ENCODE measurements at places on chromosomes 6 and 20.

DNA sequence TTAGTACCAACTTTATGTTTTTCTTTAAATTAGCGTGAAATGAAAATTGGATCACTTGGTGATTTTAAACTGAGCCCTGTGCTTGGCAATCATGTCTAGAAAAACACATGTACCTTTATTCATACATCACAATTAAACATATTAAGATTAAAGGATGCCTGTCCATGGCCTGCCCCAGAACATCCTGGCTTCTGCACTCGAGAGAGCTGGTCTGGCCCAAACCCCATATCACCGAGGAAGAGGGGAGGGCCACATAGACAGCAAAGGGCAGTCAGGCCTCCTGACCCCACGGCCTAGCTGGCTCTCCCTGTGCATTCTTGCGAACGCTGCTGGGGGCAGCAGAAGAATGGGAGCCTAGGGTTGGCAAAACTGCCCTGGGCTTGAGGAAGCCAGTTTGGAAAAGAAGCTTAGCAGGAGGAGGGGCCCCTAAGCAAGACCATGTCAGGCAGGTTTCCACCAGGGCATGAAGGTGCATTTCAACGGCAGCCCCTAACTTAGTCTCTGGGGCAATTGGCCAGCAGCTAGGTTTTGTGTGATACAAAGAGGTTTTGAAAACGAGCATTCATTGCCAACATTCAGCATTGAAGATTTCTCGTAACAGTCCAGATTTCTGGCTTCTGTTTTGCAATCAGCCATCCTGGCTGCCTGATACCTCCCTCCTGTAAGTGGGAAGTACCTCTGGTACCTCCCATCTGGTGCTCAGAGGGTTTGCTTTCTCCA lies 8.6 kb downstream of the BPIFB3 start:
- no peak for DNase-seq

DNA sequence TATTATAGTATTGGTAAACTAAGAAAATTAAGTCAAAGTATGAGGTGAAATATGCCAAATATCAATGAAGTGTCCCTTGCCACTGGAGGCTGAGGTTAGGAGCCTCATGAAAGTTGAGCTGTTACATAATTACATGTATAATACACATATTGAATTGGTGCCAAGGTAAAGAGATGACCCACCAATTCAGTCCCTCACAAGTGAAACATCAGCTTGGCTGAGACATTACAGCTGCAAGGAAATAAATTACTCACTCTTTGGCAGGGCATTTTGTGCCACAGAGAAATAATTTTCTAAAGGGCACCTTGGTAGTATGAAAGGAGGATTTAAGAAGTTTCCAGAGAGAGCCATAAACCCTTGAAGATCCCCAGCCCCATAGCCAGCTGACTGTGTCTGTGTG lies 127.4 kb downstream of the ADGRG6 start:
- DNase-seq = no peak

- no peak for DNase-seq
These were observed 128.0 kb upstream of the MCHR2 start for GRCh38 chr6:100121854-100122609.

DNA sequence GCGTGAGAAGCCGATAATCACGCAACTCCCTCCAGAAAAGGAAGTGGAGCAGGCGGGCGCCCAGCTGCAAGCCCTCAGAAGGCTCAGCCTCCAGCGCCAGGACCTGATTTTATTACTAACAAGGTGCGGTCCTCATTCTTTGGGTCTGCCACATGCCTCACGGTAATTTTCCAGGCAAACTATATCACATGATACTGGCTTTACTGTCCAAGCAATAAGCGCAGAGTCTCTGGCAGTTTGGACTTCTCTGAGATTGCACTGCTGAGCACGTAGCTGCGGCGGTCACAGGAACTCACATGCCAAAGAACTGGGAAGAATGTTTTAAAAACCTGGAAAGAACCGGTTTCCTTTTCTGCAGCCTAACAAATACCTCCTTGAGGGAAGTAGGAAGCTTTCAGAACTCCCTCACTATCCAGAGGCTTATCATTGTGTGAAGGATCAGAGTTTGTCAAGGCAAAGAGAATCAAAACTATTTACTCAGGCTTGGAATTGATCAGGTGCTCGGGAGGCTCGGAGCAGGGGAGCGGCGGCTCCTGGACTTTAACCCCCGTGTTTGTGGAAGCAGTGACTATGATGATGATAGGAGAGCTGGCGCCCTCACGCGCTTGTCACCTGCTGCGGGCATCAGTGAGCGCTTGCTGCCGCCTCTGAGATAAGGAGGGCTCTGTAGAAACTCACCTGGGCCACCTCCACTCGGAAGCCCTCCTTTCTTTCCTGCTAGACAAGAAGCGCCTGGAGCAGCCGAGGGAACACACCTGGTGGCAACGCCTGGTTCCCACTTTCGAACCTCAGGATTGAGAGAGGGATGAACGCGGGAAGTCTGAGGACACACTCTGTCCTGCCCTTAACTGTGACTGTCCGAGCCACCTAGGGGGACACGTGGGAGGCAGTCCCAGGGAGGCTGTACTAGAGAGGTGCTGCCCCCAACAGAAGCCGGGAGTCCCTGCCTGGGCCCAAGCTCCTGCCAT lies 27.2 kb upstream of the SYNJ2 start:
- no peak for DNase-seq

- peak; percentile 37 for DNase-seq
These were observed 107.4 kb downstream of the SCML4 start for GRCh38 chr6:107716688-107717089.

DNA sequence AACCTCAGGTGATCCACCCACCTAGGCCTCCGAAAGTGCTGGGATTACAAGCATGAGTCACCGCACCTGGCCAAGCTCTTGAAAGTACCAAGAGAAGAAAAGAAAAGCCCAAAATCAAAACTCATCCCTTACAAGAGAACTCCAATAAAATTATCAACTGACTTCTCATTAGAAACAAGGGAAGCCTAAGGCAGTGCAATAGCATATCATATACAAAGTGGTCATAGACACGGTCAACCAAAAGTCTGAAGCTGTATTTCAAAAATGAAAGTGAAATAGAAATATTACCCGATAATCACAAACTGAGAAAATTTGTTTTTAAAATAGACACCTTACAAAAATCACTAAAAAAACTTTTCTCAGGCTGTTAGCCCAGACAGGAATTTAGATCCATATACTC lies 1321.1 kb upstream of the GJE1 start:
- no peak for DNase-seq

GRCh38 chr6:147057188-147057587 lies 147.0 kb upstream of the STXBP5 start:
- peak; percentile 18 for DNase-seq

DNA sequence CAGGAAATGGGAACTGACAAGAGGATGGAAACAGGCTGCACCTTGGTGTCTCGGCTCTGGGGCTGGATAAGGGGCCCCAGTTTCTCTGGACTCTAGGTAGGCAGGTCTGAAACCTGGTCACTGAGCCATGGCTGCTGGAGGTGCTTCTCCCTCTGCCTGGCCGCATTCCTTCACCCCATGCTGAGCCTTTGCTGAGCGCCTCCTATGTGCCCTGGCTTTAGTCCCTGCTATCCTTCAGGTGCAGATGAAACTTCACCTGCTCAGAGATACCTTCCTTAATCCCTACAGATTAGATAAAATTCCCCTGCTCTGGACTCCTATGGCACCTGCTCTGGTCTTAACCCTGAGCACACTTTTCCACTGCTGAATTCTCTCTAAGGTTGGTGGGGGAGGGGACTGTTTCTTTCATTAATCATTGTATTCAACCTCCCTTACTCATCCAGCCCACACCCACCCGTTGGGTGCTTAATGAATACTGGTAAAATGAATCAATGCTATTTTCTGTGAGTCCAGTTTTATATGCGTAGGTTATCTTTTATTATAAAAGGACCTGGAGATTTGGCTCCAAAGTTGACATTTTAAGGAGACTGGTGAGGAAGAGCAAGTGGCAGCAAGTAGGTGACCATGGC lies 19.3 kb downstream of the MYLK4 start:
- DNase-seq = no peak

GRCh38 chr6:150978624-150979023 lies 113.1 kb downstream of the MTHFD1L start:
- DNase-seq = no peak

DNA sequence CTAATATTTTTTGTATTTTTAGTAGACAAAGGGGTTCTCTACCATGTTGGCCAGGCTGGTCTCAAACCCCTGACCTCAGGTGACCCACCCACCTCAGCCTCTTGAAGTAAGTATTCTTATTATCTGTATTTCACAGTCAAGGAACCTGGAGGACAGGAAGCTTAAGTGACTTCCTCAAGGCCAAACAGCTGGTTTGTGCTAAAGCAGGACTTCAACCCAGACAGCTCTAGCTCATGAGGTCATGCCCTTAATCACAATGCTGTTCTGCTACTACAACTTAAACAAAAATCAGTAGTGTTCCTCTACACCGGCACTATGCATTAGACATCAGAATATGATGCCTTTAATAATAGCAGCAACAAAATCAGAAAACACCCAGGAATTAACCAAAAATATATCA lies 168.9 kb downstream of the ADGB start:
- peak; percentile 37 for DNase-seq

DNA sequence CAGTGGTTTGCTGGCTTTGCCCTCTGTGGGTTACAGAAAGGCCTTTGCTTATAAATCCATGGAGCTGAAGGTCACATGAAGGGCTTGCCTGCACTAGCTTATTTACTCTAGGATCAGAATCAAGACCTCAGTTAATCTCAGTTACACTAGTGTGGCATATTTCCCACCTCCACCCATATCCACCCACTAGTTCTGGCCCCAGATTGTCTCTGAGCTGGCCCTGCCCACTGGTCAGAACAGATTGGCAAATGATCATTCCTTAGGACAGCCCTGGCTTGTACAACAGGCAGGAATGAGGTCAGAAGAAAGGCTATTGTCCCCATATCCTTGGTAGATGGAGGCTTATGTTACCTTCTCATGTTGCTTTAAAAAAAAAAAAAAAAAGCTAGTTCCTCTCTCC lies 33.3 kb upstream of the SASH1 start:
- DNase-seq = no peak

DNA sequence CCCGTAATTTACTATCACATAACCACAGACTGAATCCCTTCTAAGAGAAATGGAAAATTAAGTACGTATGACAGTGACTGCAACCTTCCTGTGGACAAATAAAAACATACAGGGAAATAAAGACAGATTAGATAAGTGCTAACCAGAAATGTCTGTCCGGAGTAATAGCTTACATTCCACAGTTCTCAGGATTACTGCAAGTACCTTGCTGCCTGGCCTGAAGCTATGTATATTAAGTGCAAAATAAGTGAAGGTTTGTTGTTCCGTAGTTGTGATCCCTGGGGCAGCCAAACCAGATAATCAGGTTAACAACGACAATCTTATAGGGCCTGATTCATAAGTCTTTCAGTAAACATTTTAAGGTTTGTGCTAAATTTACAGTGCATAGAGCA lies 2.8 kb downstream of the NEDD9 start:
- DNase-seq = no peak

- no peak for DNase-seq
These were observed 80.7 kb downstream of the ANKS1A start for GRCh38 chr6:34969662-34970265.

GRCh38 chr6:45920819-45921511 lies 94.7 kb downstream of the CLIC5 start:
- no peak for DNase-seq

- no peak for DNase-seq
These were observed 34.6 kb downstream of the C6orf52 start for GRCh38 chr6:10659699-10660348.

GRCh38 chr20:22623211-22623610 lies 38.8 kb upstream of the FOXA2 start:
- no peak for DNase-seq
